Right lung (tissue), 10 donors: ENCODE measurements at places on chromosomes 4 and X.

DNA sequence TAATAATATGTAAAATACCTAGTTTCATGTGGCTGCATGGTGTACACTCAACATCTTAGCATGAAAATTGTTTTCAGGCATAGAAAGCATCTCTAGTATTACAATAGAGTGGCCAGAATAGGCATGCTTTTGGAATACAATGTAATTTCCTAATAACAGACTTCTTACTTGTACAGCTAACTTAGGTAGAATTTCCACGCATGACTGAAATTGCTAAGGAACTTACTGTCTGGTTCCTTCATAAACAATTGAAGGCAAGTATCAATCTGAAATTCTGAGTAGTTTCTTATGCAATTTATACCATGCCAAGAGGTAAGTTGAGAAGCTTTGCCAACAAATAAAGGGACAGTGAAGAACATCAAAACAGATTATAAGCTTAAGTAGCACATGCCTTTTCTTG, 26.7 kb downstream of the SULT1E1 start:
- no peak for DNase-seq

DNA sequence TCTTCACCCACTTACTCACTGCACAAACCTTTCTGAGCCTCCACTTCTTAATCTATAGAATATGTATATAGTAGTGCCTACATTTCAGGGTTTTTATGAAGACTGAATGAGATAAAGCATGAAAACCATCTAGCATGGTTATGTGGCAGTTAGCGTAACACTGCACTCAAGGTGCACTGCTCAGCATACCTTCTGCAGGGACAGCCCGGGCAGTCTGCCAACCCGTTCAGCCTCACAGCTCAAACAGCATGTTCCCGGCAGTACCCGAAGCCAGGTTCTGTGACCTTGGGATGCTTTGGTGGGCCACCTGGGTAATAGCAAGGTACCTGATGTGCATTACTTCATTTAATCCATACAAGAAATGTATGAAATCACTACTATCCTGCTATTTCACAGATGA, 81.4 kb downstream of the DOCK11 start:
- peak; percentile 20 for DNase-seq

- no peak for DNase-seq
Measured at GRCh38 chr4:114599231-114599902, 760 bp downstream of the UGT8 start.

- no peak for DNase-seq
Measured at GRCh38 chr4:108532738-108533137, 87.6 kb upstream of the RPL34 start.

GRCh38 chr4:140353786-140354185, 19.7 kb upstream of the SCOC start:
- no peak for DNase-seq

DNA sequence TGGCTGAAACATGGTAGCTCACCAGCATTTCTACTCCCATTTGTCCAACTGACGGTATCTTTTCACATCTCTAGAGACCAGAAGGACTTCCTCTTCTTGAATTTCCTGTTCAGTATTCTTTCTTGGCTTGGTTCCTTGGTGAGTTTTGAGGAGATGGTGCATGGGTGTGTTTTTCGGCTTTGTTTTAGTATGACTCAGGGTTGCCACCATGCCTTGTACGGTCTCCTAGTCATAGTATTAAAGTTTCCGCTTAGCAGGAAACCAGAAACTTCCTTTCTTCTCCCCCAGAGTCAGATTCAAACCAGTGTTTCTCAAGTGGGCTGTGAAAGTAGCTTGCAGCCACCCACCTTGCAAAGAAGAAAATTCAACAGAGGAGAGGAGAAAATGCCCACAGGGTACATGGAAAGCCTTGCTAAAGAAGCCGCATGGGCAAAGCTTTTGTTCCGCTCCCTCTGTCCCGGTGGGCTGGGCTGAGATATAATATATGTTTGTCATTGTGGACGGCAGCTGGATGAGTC, 5.7 kb downstream of the CD99 start:
- no peak for DNase-seq
